ENCODE measurements at places on chromosomes 7 and 10. TPM values are rescaled to one million over a fixed set of nuclear protein-coding genes. Genes with fewer than 3 reads are reported as not detected.

DNA sequence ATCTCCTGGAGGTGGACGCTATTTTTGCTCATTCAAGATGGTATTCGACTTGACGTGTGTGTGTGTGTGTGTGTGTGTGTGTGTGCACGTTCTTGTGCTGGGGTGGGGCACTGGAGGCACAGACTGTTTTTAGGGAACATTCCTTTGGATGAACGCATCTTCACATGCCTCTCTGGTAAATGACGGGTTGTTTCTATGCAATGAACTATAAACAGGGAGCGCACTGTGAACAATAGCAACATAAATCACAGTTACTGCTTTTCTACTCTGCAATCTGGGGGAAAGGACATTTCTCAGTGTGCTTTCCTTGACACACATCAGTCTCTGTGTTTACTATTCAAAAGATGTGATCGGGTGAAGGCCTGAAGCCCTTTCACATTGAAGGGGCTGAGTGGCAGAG is 120.1 kb upstream of the PITRM1 start:
- no peak for DNase-seq

GRCh38 chr10:49486738-49487137 is 52.2 kb downstream of the ERCC6 start:
- DNase-seq = no peak

- DNase-seq = no peak
Observed at GRCh38 chr7:34761627-34762026, 103.6 kb downstream of the NPSR1 start.

GRCh38 chr10:119198438-119198837 is 8.9 kb upstream of the GRK5 start:
- DNase-seq = peak; percentile 26

DNA sequence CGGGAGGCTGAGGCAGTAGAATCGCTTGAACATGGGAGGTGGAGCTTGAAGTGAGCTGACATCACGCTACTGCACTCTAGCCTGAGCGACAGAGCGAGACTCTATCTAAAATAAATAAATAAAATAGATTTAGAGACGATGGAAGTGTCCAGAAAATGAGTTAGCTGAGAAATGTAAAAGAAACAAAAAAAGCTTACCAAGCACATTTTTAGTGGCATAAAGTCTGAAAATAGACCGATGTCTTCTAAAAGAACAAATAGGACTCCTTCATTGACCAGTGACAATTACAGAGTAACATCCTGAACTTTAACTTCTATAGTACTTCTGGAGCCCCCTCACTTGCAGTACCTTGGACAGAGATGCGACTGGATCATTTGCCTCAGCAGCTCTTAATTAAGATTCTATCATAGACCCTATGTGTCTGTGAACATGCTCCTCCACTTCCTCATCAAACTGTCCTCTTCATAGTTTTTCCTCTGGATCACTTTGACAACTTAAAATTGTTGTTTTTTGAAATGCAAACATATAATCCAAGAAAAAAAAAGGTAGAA is 25.2 kb upstream of the SRPK2 start:
- no peak for DNase-seq

DNA sequence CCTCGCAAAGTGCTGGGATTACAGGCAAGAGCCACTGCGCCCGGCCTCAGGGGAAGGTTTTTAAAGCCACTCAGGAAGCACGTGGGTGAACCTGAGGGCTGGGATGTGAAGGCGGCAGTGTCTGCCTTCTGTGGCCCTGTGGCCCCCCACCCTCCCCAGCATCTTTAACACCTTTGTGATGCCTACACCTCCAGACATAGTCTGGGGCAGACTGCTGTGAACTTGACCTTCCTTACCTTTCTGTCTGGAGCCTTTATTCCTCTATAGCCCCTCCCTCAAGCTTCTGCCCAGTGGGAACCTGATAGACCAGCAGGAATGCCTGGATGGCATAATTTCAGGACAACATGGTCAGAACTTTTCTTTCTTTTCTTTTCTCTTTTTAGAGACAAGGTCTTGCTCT is 550.2 kb downstream of the GALNT17 start:
- no peak for DNase-seq

- DNase-seq = peak; percentile 23
Observed at GRCh38 chr7:25215694-25216335, 12.5 kb downstream of the NPVF start.

DNA sequence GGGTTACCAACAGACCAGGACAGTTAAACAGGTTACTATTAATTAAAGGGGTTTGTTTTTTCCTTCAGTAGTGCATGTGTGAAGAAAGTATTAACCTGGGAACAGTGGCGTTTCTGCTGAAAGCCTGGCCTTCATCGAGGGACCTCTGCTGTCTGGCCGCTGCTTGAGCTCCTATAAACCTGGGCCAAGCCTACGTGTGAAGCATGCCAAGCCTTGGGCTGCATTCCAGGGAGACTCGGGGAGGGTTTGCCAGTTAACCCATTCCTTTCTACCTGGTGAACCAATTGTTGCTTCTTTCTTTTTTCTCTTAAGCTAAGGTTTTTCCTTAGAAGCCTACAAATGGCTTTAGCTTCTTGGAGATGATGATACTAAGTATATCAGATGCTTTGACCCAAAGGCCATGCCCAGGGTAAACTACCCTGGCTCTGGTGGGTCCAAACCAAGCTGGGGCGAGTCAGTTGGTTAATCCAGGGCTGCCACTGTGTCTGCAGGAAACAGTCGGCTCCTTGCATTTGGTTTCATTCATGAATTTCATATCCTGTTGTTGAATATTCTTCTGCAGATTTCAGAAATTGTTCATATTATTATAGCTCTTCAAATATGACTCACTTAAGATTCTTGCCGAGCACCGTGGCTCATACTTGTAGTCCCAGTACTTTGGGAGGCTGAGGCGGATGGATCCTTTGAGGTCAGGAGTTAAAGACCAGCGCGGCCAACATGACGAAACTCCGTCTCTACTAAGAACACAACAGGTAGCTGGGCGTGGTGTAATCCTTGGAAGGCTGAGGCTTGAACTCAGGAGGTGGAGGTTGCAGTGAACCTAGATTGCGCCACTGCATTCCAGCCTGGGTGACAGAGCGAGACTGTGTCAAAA is 23.8 kb downstream of the PFKP start:
- DNase-seq = peak; percentile 90

GRCh38 chr7:27670676-27671075 is 8.0 kb upstream of the HIBADH start:
- DNase-seq = no peak

DNA sequence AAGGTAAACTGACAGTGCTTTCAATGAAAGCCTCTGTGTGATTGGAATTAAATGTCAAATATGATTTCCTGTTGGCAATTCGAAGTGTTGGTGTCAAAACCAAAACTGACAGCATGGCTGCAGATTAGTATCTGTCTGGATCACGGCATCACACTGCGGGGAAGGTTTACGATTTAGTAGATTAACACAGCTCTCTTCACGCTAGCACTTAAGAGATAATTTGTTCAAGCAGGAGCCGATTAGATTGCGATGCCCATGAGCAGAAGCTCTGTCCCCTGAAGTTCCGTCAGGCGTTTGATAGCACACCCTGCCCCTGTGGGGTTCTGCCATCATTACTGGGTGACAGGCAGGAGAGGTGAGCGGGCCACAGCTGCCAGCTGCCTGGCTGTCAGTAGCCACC is 279.5 kb upstream of the AUTS2 start:
- DNase-seq = no peak

The GHRHR gene
- not detected for total RNA-seq

The PKD2L1 gene
- not detected for total RNA-seq

The IFIT3 gene
- 6.1 TPM for total RNA-seq

The AKR1E2 gene
- total RNA-seq = 3.3 TPM

The GBF1 gene
- total RNA-seq = 32.5 TPM

The CLRN3 gene
- 21.5 TPM for total RNA-seq

The TYW1B gene
- 2.5 TPM for total RNA-seq
